Activated B cell treated with CpG ODN at 0.5 μM for 24 hours (primary cell): ENCODE measurements at places on chromosomes 3 and 15. TPM values are rescaled to one million over a fixed set of nuclear protein-coding genes. Genes with fewer than 3 reads are reported as not detected.

DNA sequence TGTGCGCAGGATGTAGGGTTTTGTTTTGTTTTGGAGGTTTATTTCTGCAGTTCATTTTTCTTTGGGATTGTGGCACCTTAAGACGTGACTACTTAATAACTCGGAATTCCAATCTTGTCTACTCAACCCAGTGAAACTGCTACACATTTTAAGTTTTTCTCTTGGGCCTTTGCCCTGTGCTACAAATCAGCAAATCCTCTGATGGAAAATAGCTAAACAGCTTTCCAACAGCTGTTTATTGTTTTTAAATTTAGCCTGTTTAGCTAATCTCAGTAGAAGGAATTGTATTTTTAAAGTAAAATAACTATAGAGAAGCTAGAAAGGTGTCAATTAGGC lies 48.4 kb downstream of the OPA1 start:
- DNase-seq: no peak

DNA sequence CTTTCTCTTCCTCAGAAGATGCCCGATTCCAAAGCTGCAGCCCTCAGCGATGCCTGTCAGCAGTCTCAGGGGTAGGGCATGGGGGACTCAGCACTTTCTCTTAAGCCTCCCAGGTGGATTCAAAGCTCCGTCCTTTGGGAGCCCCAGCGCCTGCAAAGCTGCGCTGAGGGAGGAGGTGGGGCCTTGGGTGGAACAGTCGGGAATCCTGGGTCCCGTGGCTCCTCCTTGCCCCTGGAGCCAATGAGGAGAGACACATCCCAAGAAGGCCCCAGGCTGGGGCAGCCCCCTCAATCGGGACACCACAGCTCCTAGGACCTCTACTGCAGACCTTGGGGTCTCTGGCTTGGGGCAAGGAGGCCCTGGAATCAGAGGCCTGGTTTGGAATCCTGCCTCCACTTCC lies 227.5 kb upstream of the IGF1R start:
- DNase-seq: no peak

GRCh38 chr3:169133178-169134161 lies 530.0 kb downstream of the MECOM start:
- no peak for DNase-seq

DNA sequence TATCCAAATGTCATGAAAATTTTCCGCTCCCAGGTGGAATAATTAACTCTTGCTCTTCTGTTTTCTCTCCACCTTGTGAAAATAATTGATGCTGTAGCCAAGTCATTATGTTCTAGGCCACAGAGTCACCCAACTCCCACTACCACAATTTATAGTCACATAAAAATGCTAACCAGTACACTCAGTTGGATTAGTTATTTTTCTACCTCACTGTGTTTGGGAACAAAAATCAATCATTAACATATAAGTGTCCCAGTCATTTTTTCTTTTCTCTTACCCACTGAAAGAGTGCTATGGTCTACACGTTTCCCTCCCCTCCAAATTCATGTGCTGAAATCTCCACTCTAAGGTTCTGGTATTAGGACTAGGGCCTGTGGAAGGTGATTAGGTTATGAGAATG lies 255.6 kb upstream of the LMCD1 start:
- DNase-seq: no peak

DNA sequence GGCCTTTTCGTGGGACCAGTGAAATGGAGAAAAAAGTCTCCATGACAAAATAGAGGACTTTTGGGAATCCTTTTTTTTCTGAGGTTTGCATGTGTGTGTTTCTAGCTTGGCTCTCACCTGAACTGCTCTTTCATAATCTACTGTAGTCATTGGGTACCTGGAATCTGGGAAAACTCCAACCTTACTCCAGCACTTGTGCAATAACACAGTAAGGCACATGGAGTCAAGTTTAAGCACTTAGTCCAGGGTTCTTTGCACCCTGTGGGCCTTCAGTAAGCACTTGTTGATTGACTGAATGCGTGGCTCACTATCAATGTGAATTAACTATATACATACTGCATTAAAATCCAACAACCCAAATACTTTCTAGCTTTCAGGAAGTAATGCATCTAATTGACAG lies 299.5 kb downstream of the ZBTB20 start:
- DNase-seq: no peak

DNA sequence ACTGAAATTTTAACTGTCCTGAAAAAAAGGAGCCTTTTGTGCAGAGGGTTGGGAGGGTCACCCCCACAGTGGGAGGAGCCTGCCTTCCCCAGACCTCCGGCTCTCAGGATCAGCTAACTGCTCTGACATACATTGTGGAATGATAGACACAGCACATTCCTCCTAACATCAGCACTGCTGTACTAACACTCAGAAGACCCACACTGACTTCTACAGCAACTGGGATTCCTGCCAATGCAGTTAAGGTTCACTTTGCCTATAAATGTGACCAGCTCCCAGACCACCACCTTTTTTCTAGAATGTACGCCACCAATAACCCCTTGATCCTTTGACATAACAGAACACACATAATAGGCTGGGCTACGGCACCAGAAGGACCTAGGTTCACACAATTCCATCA lies 3.2 kb downstream of the CPEB1 start:
- no peak for DNase-seq

- DNase-seq: no peak
These were observed 84.2 kb upstream of the TBL1XR1 start for GRCh38 chr3:177281292-177282118.

- DNase-seq: no peak
These were observed 26.4 kb upstream of the ZBED2 start for GRCh38 chr3:111621535-111621934.

GRCh38 chr3:147384210-147385058 lies 21.9 kb downstream of the ZIC4 start:
- DNase-seq: no peak

GRCh38 chr3:156614642-156615511 lies 59.5 kb upstream of the TIPARP start:
- no peak for DNase-seq

- DNase-seq: no peak
These were observed 157.3 kb upstream of the BHLHE40 start for GRCh38 chr3:4821975-4822374.

- DNase-seq: no peak
These were observed 4.0 kb downstream of the MAP3K13 start for GRCh38 chr3:185366913-185367312.

- no peak for DNase-seq
These were observed 883.5 kb downstream of the IGSF11 start for GRCh38 chr3:118151164-118151563.

GRCh38 chr3:190306026-190306425 lies 16.2 kb downstream of the CLDN1 start:
- DNase-seq: no peak

The CCR5 gene
- total RNA-seq: 0.27 and 0.55 TPM in 2 replicates

The KNG1 gene
- not detected in 2 replicates for total RNA-seq

The SLC27A2 gene
- 0.22 and 0.29 TPM in 2 replicates for total RNA-seq

The GPR27 gene
- not detected in 2 replicates for total RNA-seq

The ALS2CL gene
- 1.6 and 1.8 TPM in 2 replicates for total RNA-seq

The TEX55 gene
- not detected in 2 replicates for total RNA-seq

The IL17RC gene
- 0.11 and 0.29 TPM in 2 replicates for total RNA-seq

The PEX5L gene
- not detected in 2 replicates for total RNA-seq

The EPHB3 gene
- 0.05 and 0.07 TPM in 2 replicates for total RNA-seq

The SCAANT1 gene
- total RNA-seq: not detected in 2 replicates
